ENCODE measurements at places on chromosomes 5 and 9.

- DNase-seq, result no peak
Observed at GRCh38 chr5:31237174-31237573, 43.7 kb downstream of the CDH6 start.

DNA sequence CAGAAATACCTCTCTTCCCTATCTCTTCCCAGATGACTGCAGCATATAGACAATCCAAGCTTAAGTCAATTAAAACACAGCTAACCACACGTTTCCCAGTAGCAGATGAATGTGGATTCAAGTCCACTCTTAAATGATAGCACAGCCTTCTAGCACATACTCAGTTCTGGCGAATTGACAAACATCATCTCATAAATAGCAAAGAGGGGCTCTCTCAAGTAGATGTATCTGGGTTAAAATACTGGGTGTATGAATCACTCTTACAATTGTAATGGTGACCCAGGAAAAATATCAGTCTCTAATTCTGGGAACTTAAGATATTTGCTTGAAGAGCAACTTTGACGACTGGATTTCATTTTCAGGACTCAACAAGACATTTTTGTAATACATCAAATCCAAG lies 67.0 kb upstream of the HAPLN1 start:
- no peak for DNase-seq

DNA sequence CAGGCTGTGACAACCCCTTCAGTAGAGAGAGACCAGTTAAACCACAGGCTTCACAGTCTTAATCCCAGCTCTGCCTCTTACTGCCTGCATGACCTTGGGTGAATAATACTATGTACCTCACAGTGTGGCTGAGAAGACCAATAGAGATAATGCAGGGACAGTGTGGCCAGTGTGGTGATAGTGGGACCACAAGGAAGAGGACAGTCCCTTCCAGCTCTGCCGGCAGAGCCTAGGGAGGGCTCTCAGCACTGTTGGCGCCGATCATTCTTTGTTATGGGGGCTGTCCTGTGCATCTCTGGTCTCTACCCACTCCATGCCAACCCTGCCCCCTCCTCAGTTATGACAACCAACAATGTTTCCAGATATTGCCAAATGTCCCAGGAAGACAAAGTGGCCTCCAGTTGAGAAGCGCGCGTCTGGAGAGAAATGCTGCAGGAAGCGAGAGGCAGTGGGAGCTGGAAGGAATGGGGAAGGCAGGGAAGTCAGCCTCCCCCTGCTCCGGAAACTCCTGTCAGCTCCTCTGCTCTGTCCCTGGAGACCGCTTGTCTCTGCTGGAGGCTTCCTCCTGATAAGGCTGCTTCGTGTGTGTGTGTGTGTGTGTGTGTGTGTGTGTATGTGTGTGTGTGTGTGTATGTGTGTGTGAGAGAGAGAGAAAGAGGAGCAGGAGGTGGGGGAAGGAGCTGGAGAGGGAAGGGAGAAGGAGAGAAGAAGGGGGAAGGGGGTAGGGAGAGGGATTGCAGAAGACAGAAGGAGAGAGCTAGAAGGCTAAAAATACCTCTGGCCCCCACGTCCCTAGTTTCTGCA lies 31.8 kb upstream of the FABP6 start:
- DNase-seq, result no peak

- no peak for DNase-seq
Observed at GRCh38 chr5:33891788-33892619, at the start of gene ADAMTS12. Gene ADAMTS12, minus strand, starts transcription at chr5:33891990. Its CDS starts 134 bp downstream, at chr5:33891856.

- DNase-seq, result no peak
Observed at GRCh38 chr5:148107608-148108007, 43.8 kb downstream of the SPINK5 start.

GRCh38 chr5:180104168-180104530 lies 32.6 kb upstream of the RNF130 start:
- no peak for DNase-seq

GRCh38 chr5:178108966-178109365 lies 4.4 kb upstream of the N4BP3 start:
- no peak for DNase-seq

DNA sequence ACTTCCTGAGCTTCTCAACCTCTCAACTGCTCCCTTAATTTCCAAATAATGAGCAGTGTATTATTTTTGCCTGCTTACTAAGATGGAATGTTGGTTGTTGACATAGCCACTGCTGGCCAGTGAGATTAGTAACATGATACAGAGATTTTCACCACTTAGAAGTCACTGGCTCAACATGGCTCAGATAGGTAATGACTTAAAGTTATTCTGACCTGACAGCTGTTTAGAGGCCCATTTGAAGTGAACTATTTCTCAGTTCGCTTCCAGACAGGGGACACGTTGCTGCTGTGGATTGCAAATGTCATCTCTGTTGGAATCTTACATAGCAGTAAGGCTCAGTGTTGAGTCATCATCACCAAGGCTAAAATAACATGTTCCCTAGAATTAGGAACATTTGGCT lies 490.2 kb downstream of the TLE4 start:
- DNase-seq, result no peak

GRCh38 chr5:17317473-17317872 lies 100.0 kb downstream of the BASP1 start:
- DNase-seq, result no peak

- no peak for DNase-seq
Observed at GRCh38 chr9:84969084-84969483, 299.6 kb downstream of the NTRK2 start.

- DNase-seq, result no peak
Observed at GRCh38 chr9:88991066-88992034, at the start of gene S1PR3. Gene S1PR3, plus strand, starts transcription at chr9:88991468. Its CDS starts 9,733 bp downstream, at chr9:89001201.

DNA sequence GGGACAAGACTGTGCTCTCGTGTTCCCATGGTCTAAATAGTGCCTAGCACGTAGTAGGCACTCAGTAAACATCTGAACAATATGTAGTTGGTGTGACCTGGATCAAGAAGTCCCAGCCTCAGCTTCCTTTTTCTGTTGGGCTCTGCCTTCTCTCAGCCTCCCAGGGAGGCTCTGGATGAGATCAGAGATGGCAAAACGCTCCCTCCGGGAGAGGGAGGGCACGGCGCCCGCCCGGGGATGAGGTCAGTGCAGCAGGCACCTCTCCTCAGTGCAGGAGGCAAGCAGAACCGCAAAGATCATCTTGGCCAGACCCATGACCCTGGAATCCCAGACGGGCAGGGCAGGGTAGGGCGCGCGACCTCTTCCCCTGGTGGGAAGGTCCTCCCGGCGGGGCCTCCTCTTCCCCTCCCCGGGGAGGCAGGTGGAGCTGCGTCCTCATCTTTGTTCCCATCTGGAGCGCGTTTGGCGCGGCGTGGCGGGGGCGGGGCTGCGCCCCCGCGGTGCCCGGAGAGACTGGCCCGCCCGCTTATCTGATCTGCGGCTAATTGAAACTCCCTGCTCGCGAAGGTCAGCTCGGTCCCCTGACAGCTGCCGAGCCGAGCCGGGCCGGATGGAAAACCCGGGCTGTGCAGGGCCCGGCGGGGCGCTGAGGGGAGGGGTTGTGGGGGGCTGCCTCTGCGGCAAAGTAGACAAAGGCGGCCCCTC lies 60.9 kb downstream of the CXXC5 start:
- DNase-seq, result no peak

DNA sequence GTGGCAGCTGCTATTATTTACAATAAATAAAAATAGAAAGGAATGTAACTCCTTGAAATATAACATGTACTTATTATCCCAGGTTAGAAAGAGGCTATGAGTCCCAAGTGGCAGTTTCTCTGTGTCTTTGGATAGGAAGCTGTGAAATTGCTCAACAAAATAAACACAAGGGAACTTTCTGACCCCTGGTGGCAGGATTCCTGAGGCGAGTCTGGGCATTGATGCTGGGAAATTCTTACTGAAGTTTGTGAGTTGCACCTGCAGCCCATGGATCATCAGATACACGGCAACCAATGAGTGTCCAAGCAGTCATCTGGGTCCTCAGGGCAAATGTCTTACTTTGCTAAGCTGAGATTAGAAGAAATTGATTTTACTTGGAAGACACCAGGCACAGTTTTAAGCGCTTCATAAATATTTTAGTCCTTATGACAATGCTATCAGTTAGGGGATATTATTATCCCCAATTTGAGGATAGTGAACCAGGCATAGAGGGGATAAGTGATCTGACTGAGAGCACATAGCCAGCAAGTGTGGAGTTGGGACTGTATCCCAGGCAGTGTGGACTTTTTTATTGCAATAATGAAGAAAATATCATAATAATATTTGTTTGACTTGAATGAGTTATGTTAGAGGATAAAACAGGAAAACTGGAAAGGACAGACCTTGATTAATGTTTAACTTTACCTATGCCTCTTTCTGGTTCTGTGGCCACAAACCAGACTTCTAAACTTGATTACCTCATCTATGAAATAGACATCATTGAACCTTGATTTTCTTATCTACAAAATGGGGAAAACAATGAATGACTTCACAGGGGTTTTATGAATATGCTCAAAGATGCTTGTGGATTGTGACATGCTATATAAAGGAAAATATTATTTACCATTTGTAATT lies 265.5 kb upstream of the ADAMTSL1 start:
- no peak for DNase-seq

GRCh38 chr5:125609011-125609410 lies 814.2 kb upstream of the GRAMD2B start:
- DNase-seq, result no peak

DNA sequence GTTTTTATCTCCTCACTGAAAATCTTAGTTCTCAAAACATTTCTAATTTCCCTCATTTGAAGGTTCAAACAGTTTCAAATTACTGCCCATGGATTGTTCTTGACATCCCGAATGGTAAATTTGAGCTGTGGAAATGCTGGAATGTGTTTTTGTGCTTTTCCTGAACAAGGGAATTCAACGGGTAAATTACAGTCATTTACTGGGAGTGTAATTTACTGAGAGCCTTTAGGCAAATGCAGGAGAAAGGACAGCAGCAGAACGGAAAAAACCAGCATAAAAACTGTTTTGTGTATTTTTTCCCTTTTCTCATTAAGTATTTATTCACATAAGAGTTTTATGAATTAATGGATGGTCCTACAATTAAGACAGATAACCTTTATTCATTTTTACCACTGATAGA lies 139.2 kb downstream of the PBX3 start:
- no peak for DNase-seq

- DNase-seq, result no peak
Observed at GRCh38 chr9:89179895-89180734, 1.5 kb upstream of the SHC3 start.

DNA sequence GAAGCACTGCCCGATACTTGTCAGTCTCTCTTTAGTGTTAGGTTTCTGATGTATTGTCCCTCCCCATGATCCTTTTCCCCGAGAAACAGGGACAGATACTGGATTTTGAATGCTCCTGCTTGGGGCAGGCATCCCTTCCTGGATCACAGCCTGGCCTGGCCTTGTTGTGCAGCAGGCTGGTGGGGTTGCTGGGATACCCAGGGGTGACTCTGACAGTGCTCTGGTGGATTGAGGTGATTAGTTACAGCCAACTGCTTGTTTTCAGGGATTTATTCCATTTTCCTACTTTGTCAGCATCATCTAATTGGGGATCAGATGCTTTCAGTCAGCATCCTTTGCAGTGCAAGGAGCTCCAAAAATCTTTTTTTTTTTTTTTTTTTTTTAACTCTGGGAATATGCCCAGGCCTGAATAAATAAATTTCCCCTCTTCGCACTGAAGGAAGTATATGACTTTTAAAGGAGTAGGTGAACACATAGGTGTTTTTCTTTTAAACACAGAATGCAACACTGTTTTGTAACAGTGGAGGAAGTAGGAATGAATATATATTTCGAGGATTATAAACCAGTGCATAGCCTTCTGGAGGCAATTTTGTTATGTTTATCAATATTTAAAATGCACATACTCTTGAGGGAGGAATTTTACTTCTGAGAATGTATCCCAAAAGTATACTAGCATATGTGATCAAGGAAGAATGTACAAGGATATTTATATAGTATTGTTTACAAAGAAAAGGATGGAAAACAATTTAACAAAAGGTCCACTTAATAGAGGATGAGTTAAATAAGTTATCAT lies 127.3 kb upstream of the ELL2 start:
- DNase-seq, result no peak

- DNase-seq, result no peak
Observed at GRCh38 chr5:174589011-174589410, 135.4 kb upstream of the MSX2 start.
